ENCODE measurements at places on chromosomes 12 and 14. TPM values are rescaled to one million over a fixed set of nuclear protein-coding genes. Genes with fewer than 3 reads are reported as not detected.
A peak's percentile ranks its signal among the peaks of the same experiment; 100 is the strongest.

Gene ACRBP
- total RNA-seq, result 2.4 TPM

Gene LUM
- not detected for total RNA-seq

Gene PCED1B
- 138 TPM for total RNA-seq

Gene TRMT5
- total RNA-seq, result 18.3 TPM

Gene PLD4
- not detected for total RNA-seq

Gene GALNT8
- 0.42 TPM for total RNA-seq

DNA sequence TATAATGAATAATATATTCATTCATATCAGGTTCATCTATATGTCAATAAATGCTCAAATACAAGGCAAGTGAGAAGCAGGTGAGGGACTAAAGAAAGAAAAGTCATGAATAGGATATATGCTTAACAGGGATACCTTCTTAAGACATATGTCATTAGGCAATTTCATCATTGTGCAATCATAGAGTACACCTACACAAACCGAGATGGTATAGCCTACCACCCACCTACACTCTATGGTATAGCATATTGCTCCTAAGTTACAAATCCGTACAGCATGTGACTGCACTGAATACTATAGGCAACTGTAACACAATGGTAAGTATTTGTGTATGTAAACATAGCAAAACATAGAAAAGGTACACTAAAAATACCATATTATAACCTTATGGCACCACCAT is 39.0 kb downstream of the KANSL2 start:
- DNase-seq, result no peak

DNA sequence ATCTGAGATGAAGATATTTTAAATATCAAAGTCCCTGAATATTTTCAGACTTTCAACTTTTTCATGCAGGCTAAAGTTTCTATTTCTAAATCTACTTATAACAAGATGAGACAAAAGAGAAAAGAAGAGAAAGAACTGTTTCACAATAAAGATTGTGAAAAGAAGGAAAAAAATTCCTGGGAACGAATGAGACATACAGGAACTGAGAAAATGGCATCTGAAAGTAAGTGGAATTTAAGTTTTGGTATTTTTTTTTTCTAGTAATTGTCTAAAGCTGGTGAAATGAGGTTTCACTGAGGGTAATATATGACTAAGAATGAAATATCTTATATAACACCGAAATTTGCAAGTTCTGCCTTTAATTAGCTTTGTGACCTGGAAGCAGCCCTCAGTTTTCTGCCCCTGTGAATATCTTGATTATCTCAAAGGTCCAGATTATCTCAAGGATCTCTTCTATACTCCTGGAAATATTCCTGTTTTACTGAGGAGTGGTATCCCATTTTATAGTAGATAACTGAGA is 55.7 kb upstream of the PRPF39 start:
- no peak for DNase-seq

GRCh38 chr14:104202259-104203070 is 64.1 kb downstream of the KIF26A start:
- no peak for DNase-seq

GRCh38 chr12:54216797-54217661 is 28.2 kb upstream of the SMUG1 start:
- DNase-seq, result peak; percentile 84

- no peak for DNase-seq
Observed at GRCh38 chr14:68278576-68279436, 459.2 kb downstream of the RAD51B start.

- no peak for DNase-seq
Observed at GRCh38 chr12:39830171-39830570, 210.6 kb upstream of the ABCD2 start.

DNA sequence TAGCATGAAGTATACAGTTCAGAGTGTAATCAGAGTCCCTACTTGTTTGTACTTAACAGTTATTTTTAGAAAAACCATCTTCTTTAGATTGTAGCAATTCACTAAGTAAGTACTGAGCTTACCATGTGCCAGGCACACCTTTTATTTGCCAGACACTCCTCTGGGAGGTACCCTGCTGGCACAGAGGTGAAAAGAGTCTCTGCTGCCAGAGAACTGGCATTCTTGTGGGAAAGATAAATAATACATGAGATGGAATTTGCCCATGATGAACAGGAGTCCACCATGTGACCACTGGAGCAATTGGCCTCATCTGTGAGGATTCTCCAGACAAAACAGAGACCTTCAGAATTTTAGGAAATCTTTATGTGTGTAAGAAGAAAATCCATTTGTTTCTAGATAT is 199.3 kb upstream of the SLC16A7 start:
- no peak for DNase-seq

Data from activated naive CD4-positive, alpha-beta T cell treated with anti-CD3 and anti-CD28 coated beads for 36 hours (primary cell).